ENCODE measurements at places on chromosomes 12 and 14.

DNA sequence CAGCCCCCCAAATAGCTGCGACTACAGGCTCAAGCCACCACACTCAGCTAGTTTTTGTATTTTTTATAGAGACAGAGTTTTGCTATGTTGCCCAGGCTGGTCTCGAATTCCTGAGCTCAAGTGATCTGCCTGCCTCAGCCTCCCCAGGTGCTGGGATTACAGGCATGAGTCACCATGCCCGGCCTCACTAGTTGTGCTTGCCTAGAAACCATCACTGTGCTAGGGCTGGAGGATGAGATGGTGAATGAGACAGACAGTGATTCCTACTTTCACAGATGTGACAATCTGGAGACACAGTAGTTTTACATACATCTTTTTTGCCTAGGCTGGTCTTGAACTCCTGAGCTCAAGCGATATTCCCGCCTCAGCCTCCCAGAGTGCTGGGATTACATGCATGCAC lies 7.5 kb upstream of the MSI1 start:
- DNase-seq = no peak

DNA sequence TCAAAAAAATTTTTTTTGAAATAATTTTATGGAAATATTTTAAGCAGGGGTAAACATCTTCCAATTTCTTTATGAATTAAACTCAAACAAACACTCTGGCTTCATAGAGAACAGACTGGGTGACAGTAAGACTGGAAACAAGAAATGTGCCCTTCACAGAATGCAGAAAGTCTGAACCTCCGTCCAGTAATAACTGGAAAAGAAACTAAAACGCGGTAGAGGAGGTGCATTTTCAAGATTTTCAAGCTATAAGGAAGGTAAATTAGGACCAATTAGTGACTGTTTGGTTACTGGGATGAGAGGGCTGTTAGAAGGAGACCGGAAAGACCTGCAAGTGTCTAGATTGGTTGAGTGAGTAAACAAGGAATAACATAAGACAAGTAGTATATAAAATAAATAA lies 245.7 kb downstream of the CEP128 start:
- no peak for DNase-seq

DNA sequence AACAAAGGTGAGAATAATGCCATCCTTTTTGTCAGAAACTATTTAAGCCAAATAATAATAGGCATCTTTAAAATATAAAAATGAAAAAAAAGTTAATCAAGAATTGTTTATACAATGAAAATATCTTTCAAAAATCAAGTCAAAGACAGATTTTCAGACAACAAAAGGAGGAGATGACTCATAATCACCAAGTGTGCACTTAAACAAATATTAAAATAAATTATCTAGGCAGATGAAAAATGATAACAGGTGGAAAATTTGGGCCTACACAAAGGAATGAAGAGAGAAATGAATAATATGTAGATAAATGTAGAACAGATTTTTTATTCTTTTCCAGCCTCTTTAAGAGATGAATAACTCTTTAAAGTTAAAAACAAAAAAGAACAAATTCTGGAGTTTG lies 250.0 kb upstream of the PLEKHG7 start:
- no peak for DNase-seq

DNA sequence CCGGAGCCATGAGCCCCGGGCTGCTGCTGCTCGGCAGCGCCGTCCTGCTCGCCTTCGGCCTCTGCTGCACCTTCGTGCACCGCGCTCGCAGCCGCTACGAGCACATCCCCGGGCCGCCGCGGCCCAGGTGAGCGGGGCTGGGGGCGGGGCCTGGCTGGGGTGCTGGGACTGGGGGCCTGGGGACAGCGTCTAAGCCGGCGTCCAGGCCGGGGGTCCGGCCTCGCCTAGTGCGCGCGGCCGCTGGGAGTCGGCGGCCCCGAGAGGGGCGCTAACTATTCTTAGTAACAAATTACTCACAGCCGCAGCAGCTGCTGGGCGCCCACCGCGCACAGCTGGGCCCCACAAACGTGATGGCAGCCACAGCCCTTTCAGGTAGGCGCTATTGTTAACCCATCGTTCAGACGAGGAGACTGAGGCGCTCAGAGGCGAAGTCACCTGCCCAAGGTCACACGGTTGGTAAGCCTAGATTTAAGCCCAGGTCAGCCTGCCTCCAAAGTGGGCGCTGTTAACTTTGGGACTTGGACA lies 374 bp downstream of the CYP46A1 start:
- no peak for DNase-seq

DNA sequence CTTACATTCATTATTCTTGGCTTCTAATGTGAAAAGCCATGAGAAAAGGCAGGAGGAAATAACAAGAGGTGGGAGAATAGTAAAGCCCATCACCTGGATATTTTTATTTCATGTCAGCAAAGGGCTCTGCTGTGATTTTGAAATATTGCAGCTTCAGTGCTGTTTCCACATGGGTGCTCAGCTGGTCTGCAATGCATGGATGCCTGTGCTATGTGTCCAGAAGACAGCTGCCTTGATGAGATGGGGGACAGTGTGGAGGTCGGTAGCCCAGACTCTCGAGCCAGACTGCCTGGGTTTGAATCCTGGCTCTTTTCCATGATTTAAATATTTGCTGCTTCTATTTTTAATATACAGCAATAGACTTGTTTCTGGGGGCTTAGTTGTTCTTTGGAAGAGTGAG lies 477.5 kb upstream of the GARIN6 start:
- DNase-seq = no peak

DNA sequence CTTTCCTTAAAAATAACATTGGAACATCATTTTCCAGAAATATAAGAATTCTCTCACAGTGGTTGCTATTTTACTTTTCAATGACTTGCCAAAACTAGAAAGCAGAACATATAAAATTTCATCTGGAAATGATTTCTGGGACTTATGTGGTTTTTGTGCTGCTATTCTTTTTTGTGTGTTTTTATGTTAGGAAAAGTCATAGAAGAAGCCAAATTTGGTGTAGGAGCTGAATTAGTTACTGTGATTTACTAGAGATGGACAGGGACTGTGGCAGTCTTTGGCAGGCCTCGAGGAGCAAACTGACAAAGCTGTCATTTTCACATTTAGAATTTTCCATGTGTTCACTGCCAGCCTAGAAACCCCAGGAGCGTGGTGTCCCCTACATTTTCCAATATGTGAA lies 38.3 kb upstream of the LDHB start:
- DNase-seq = no peak

GRCh38 chr12:119659289-119659897 lies 8.5 kb upstream of the PRKAB1 start:
- DNase-seq = no peak

- DNase-seq = no peak
Measured at GRCh38 chr12:57882575-57882974, 36.0 kb upstream of the CTDSP2 start.

GRCh38 chr14:92472860-92473259 lies 40.7 kb upstream of the RIN3 start:
- no peak for DNase-seq

GRCh38 chr14:80987235-80988032 lies 32.0 kb downstream of the TSHR start:
- DNase-seq = peak; percentile 55

- DNase-seq = no peak
Measured at GRCh38 chr14:93811676-93812075, 23.4 kb upstream of the PRIMA1 start.

- no peak for DNase-seq
Measured at GRCh38 chr14:95696741-95697140, 10.5 kb downstream of the TCL1B start.

Data from uterus (tissue), 4 donors.